ENCODE measurements at places on chromosomes 4 and X. TPM values are rescaled to one million over a fixed set of nuclear protein-coding genes. Genes with fewer than 3 reads are reported as not detected.

- DNase-seq: no peak
- no peaks in the 10 kb centered on the region for H3K27me3 ChIP-seq
- H3K4me3 ChIP-seq: no peak overlapping the region
These were observed 1498.1 kb upstream of the PCDH10 start for GRCh38 chr4:131650951-131651350.

DNA sequence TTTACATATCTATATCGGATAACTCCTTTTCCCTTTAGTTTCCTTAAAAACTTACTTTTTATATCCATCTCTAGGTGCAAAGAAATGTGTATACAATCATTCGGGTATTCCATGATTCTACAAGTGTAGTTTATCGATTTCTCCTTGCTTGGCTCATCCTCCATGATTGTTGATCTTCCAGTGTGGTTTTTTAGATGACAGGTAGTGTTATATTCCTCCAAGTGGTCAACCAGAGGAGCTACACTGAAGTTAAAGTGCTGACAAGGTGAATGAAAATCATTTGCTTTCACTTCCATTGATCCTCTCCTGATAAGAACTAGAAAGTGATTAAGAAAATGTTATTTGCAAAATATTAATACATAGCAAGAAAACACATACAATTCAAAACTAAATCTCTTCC, 38.5 kb downstream of the TMEM156 start:
- no peak for DNase-seq
- no peak overlapping the region for H3K4me3 ChIP-seq
- H3K27me3 ChIP-seq: no peaks in the 10 kb centered on the region
- H3K4me1 ChIP-seq: peaks cover 11% of the 10 kb centered on the region

DNA sequence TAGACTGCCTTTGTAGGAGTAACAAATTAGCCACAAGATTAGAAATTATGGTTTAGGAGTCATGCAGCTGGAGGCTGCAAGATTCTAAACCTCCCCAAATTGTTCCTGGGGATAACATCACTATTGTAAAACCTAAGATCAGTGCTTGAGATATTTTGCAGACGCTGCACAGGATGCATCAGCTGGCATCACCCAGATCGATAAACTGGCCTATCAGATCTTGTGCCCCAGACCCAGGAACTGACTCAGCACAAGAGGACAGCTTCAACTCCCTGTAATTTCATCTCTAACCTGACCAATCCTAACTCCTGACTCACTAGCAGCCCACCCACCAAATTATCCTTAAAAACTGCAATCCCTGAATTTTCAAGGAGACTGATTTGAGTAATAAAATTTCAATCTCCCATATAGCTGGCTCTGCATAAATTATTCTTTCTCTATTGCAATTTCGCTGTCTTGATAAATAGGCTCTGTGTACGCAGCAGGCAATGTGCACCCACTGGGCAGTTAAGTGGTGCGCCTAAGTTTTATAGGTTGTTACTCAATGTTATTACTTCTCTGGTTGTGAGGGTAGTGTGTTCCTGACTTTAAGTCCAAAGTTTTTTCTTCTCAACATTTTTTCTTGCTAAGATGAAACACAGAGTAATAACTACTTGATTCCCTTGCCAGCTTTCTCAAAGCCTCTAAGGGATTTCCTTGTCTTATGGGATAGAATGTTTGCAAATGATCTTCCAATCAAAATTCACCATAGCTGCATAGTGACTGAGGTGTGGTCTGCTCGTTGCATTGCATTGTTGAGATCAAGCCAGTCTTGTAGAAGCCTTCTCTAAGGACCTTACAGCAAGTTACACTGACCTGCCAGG, 312.3 kb upstream of the DKK2 start:
- H3K27me3 ChIP-seq: no peaks in the 10 kb centered on the region
- no peaks in the 10 kb centered on the region for H3K4me1 ChIP-seq
- no peak overlapping the region for H3K27ac ChIP-seq

- H3K4me3 ChIP-seq: no peak overlapping the region
- H3K4me1 ChIP-seq: no peaks in the 10 kb centered on the region
- no peak overlapping the region for H3K27ac ChIP-seq
- no peak for DNase-seq
These were observed 104.6 kb upstream of the LRPAP1 start for GRCh38 chr4:3636646-3637320.

The PASD1 gene
- total RNA-seq: not detected

The PPARGC1A gene
- not detected for total RNA-seq

The MSANTD1 gene
- 0.87 TPM for total RNA-seq

GRCh38 chrX:10769195-10769594, 148.8 kb upstream of the MID1 start:
- H3K27me3 ChIP-seq: no peaks in the 10 kb centered on the region
- H3K36me3 ChIP-seq: no peaks in the 10 kb centered on the region
- no peak overlapping the region for H3K4me3 ChIP-seq
- no peaks in the 10 kb centered on the region for H3K4me1 ChIP-seq

The PFKFB1 gene
- total RNA-seq: 0.64 TPM

- no peaks in the 10 kb centered on the region for H3K36me3 ChIP-seq
- no peak overlapping the region for H3K27ac ChIP-seq
- no peaks in the 10 kb centered on the region for H3K4me1 ChIP-seq
- no peaks in the 10 kb centered on the region for H3K27me3 ChIP-seq
- no peak for DNase-seq
- H3K4me3 ChIP-seq: no peak overlapping the region
These were observed 202.2 kb downstream of the SH2D1A start for GRCh38 chrX:124548571-124548970.

The VEGFC gene
- total RNA-seq: not detected

The MAGEA2B gene
- total RNA-seq: not detected

DNA sequence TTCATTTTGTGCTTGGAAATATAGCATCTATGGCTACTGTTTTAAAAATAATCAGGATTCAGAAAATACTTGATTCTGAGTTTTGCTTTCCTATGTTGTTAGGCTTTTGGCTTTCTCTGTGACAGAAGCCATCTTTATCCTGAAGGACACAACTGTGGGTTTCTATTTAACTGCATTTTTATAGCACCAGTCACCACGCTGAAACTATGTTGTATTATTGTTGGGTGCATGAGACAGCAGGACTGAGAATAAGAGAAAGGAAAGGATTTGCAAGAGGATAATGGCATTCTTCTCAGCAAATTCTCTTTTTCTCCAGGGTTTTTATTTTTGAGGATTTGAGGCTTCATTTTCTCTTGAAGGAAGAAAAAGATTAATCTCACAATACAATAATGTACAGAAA, 10.1 kb upstream of the NEUROG2 start:
- H3K36me3 ChIP-seq: peaks cover 3% of the 10 kb centered on the region
- H3K27me3 ChIP-seq: peaks cover 64% of the 10 kb centered on the region
- DNase-seq: no peak
- H3K4me1 ChIP-seq: peaks cover 29% of the 10 kb centered on the region
- no peak overlapping the region for H3K4me3 ChIP-seq

GRCh38 chrX:16148896-16149295, 18.4 kb upstream of the MAGEB17 start:
- H3K27ac ChIP-seq: no peak overlapping the region
- no peaks in the 10 kb centered on the region for H3K4me1 ChIP-seq
- H3K27me3 ChIP-seq: peaks cover 4% of the 10 kb centered on the region
- H3K4me3 ChIP-seq: no peak overlapping the region
- no peak for DNase-seq

DNA sequence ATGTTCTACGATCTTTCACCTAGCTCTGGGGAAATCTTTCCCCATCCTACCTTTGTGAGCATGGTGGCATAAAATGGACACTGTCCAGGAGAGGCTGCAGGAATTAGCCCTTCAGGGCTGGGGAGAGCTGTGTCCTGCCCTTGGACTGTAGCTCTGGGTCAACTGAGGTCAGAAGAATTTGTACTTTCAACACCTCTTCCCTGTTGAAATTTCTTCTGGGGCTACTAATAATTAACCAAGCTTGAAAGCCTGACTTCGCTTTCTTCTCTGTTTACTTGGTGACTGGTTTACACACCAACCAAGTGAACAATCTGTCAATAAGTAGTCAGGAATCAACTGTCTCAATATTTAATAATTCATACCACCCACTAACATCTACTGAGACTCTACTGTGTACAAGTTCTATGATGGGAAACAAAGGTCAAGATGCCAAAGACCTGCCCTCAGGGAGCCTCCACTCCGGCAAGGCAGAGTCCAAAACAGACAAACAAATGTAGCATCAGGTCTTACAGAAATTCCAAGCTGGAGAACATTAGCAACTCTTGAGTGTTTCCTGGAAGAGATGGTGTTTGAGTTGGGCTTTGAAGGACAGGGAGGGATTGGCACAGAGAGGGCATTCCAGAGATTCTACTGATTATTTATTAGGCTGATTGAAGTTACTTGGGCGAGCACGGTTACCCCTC, 113.1 kb downstream of the ENPP6 start:
- peaks cover 8% of the 10 kb centered on the region for H3K27me3 ChIP-seq
- H3K27ac ChIP-seq: no peak overlapping the region
- no peaks in the 10 kb centered on the region for H3K36me3 ChIP-seq
- H3K4me3 ChIP-seq: no peak overlapping the region
- no peak for DNase-seq

DNA sequence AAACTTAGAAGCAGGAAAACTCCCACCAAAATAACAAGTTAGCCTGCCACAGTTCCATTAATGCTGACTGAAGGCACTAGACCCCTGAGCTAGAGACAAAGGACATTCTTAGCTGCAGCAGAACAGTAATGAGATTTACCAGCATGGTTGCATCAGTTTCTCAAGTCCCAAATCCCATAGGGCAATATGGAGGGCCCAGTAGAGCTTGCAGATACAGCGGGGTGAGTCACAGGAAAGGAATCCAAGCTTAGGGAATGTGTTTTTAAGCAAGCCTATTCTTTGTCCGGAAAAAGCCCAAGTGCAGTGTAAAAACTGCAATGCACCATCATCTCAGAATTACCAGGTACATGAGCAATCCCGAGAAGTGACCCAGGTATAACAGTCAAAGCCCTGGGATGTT, 51.3 kb upstream of the EXOC1L start:
- H3K36me3 ChIP-seq: no peaks in the 10 kb centered on the region
- H3K4me3 ChIP-seq: no peak overlapping the region
- DNase-seq: no peak
- H3K4me1 ChIP-seq: no peaks in the 10 kb centered on the region

DNA sequence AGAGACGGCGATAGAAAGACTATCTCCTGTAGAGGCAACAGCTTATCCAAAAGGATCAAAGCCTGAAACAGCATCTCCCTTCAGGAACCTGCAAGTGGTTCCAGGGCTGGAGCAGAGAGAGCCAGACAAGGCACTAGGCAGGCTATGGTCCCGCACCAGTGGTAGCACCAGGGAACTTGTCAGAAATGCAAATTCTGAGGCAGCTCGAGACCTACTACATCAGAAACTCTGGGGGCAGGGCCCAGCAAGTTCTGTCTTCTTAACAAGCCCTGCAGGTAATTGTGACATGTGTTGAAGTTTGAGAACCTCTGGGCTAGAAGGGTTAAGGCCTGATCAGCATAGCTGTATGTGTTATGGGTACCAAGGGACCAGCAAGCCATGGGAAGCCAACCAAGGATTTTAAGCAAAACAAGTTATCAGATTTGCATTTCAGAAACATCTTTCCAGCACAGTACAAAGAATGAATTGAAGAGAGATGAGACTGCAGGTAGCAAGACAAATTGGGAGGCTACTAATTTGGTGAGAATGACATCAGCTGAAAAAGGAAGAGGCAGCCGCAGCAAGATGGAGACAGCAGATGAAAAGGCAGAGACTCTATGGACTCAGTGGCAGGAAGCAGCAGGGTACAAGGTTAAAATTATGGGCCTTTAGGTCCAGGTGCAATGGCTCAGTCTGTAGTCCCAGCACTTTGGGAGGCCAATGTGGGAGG, 139.7 kb downstream of the TSPAN5 start:
- no peak overlapping the region for H3K27ac ChIP-seq
- H3K4me3 ChIP-seq: no peak overlapping the region
- DNase-seq: no peak
- H3K36me3 ChIP-seq: peaks cover 8% of the 10 kb centered on the region
- no peaks in the 10 kb centered on the region for H3K27me3 ChIP-seq

DNA sequence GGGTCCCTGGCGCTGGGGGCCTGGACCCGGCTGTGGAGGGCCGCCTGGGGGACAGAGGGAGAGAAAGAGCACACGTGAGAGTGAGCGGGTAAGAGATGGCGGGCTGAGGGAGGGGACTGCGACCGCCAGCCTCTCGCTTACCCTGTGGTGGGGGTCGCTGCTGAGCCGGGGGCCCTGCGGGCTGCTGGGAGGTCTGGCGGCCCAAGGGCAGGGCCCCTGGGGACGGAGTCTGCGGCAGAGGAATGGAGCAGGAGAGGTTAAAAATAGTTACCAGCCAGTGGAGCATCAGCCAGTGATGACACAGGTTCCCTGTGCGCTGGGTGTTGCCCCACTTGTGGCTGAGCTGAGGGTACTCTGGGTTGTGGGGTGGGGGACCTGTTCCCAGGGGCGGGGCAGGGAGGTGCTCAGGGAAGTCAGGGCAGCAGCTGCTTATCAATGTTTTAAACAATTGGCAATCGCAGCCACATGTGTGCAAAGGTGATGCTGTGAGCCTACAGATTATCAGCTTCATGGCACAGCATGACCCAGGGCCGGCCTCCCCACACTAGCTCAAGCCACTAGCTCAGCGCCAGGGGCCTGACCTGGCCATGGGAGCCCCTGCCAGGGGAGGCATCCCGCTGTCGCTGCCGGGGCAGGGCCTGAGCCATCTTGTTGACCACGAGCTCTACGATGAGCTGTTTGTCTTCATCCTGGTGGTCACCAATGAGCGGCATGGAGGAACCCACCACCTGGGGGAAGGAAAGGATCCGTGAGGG, 7.5 kb upstream of the TIMP1 start:
- peaks cover 29% of the 10 kb centered on the region for H3K4me1 ChIP-seq
- no peak for DNase-seq
- H3K27me3 ChIP-seq: no peaks in the 10 kb centered on the region
- peak overlapping the region; percentile 31 for H3K27ac ChIP-seq
- no peak overlapping the region for H3K4me3 ChIP-seq

- no peaks in the 10 kb centered on the region for H3K36me3 ChIP-seq
- H3K27me3 ChIP-seq: peaks cover 6% of the 10 kb centered on the region
- DNase-seq: no peak
- no peak overlapping the region for H3K4me3 ChIP-seq
- no peak overlapping the region for H3K27ac ChIP-seq
- H3K4me1 ChIP-seq: no peaks in the 10 kb centered on the region
These were observed 166.1 kb downstream of the CCSER1 start for GRCh38 chr4:90293320-90293719.
